ENCODE measurements at places on chromosomes 2 and 18.

- no peak for DNase-seq
These were observed 142.0 kb downstream of the COL6A3 start for GRCh38 chr2:237271698-237272652.

- DNase-seq: no peak
These were observed 113.0 kb upstream of the NEDD4L start for GRCh38 chr18:57931038-57931437.

DNA sequence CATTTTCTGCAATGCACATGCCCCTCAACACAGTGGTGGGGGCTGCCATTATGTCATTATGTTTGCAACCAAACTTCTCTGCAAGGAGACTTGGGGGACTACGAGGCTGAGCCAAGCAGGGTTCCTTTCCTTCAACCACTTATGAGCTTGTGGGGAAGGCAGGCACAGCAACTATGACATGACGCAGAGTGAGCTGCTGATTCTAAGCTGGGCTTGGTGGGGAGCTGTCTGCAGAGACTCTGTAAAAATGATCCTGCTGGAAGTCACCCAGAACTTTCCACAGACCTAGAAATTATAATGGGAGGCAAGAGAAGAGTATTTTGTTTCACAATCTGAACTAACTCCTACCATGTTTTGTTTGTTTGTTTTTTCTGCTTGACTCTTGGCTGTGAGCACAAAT lies 55.6 kb downstream of the INPP5D start:
- DNase-seq: no peak

GRCh38 chr2:72935611-72935957 lies 18.3 kb downstream of the EMX1 start:
- DNase-seq: no peak
